ENCODE measurements at places on chromosomes 4 and X.

DNA sequence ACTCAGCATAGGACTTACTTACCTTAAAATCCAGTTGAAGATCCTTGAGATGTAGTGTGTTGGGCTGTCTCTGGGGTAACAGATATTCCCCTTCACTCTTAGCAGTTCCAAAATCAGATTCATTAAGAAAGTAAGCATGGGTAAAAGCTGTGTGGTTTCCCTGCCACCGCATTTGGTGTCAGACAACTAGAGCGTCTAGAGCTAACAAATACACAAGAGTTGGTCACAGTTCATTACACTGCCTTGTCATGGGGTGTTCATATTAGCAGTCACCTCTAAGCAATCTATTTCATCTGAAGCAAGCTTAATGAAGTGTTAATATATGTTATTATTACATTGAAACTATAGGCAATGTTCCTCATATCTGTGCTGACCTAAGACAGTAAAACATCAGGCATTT lies 342.8 kb downstream of the PPARGC1A start:
- no peak for DNase-seq

GRCh38 chr4:71300362-71300761 lies 38.5 kb upstream of the SLC4A4 start:
- DNase-seq: no peak

GRCh38 chrX:131955099-131955777 lies 67.9 kb upstream of the STK26 start:
- DNase-seq: peak; percentile 21

GRCh38 chr4:147899512-147899911 lies 167.6 kb downstream of the ARHGAP10 start:
- no peak for DNase-seq

GRCh38 chr4:138003248-138003647 lies 238.9 kb downstream of the SLC7A11 start:
- DNase-seq: no peak

- no peak for DNase-seq
Measured at GRCh38 chr4:143406523-143406922, 69.8 kb downstream of the GAB1 start.

DNA sequence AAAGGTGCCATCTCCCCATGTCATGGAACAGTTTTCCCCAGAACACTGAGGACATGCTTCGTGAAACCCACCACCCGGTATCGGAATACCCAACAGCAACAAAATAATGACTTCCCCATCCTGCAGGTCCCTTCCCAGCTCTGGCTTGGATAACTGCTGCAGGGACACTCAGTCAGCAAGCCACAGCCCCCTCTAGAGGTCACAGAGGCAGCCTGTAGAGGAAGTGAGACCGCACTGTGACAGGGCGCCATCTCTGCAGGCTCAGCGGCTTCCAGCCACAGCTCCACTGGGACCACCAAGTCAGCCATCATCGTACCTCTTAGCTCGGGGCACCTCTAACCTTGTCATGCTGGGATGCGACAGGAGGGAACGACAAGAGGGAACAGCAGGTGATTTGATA lies 315.9 kb downstream of the LDB2 start:
- no peak for DNase-seq

DNA sequence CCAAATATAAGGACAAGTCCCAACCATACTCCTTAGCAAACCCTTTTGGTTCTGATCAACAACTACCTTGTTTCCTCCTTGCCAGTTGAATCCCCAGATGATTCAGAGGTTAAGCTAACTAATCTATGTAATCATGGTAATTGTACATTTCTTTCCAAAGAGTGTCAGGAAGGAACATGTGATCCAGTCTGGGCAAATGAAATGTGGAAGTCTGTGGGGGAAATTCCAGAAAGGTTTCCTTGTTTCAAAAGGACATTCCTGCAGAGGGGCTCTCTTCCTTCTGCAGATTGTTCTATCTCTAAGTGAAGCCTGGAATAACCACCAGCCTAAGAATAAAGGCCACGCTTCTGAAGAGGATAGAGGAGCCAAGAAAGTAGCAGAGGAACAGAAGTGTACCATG lies 7.0 kb downstream of the PRSS12 start:
- no peak for DNase-seq

- peak; percentile 6 for DNase-seq
Measured at GRCh38 chrX:152926279-152926678, 28.4 kb downstream of the ZNF185 start.

GRCh38 chrX:41538707-41539106 lies 91.6 kb downstream of the NYX start:
- DNase-seq: no peak

DNA sequence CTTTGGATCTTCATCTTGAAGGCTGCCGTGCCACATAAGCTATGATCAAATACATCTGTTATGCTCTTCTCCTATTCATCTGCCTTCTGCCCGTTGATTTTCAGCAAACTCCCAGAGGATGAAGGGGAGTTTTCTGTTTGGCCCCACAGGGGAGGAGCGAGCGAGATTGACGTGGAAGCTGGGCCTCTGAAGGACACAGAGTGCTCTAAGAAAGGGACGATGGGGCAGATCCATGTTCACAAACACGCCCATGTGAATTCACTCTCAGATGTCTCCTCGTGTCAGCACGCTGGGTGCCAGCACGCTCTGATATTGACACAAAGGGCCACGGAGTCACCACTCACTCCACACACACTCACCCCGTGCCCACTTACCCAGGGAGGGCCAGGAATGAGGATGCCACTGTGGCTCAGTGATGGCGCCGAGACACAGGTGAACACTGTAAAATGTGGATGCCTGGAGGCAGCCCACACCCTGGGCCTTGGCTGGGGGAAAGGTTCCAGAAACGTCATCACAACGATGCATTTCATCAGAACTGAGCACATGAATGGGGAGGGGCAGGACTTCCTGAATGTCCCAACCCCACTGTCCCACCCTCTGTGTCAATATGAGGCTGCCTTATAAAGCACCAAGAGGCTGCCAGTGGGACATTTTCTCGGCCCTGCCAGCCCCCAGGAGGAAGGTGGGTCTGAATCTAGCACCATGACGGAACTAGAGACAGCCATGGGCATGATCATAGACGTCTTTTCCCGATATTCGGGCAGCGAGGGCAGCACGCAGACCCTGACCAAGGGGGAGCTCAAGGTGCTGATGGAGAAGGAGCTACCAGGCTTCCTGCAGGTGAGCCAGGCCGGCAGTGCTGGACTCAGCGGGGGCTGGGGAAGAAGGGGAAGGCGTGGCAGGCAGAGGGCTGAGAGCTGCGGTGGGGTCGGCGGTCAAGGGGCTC lies at the start of gene S100P:
TSS of gene S100P (plus strand) at position 648 of the 946 bp plus-strand sequence. CDS start at position 703, 55 bp downstream.
- no peak for DNase-seq

- DNase-seq: no peak
Measured at GRCh38 chrX:134604701-134605311, 53.5 kb downstream of the PLAC1 start.
